ENCODE measurements at places on chromosomes 3 and 15.

GRCh38 chr3:16084887-16085286, 89.6 kb upstream of the GALNT15 start:
- no peak for DNase-seq

DNA sequence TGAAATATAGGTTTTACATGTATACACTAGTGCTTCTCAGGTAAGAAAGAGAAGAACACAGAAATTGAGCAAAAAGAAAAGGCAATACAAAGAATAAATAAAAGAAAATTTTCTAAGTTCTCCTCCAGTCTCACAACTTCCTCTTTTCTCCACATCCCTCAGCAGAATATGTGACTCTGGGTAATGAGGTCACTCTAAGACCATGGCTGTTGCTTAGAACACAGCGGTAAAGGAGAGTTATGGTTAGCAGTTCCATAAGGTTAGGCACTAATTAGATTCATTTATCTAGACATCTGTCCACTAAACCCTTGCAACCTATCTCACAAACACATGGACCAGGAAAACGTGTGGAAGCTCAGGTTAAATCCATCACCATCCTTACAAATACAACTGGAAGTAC, 47.9 kb downstream of the IGSF11 start:
- no peak for DNase-seq

DNA sequence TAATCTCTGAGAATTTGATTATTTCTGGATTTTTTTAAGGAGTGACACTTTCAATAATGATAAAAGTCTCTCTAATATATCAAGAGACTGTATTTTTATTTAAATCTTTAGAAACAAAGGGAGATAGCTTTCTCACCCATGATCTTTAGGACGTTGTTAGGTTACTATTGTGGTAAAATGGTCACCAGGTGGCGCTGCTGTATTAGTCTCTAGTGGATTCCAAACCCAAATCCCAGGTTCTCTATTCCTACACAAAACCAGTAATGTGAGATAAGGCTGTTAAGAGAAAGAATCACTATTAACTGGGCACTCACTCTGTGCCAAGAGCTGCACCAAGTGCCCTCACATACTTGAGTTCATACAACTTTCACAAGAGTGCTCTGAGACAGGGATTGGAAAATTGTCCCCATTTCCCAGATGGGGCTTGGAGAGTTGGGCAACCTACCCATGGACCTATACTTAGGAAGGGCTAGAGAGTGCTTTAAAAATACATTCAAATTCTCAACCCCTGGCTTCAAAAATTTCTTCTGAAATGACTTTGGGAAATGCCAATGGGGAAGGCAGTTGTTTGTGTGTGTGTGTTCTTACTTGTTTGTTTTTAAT, 593.4 kb upstream of the TGFBR2 start:
- DNase-seq: peak; percentile 60

DNA sequence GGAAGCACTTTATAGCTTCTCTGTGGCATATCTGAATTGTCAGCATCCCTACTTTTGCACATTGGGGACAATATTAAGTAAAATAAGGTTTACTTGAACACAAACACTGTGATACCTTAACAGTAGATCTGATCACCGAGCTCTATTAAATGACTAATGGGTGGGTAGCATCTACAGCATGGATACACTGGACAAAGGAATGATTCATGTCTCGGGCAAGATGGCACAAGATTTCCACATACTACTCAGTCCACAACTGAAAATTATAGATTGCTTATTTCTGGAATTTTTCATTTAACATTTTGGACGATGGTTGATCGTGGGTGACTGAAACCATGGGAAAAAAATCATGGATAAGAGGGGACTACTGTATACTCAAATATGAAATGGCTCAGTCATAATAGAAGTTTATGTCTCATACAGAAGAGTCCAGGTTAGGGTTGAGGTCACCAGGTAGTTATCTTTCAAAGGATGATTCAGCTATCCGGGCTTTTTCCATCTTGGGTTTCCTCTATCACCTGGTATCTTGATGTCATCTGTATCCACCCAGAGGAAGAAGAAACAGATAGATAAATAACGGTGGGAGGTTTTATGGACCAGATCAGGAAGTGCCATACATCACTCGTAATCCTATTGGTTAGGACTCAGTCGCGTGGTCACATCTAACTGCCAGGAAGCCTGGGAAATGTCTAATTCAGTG, 320.0 kb upstream of the RARB start:
- no peak for DNase-seq

GRCh38 chr3:111669926-111670630, 74.9 kb upstream of the ZBED2 start:
- no peak for DNase-seq

GRCh38 chr3:125150525-125151441, 61.8 kb downstream of the SLC12A8 start:
- no peak for DNase-seq
